ENCODE measurements at places on chromosomes 1 and 21.

DNA sequence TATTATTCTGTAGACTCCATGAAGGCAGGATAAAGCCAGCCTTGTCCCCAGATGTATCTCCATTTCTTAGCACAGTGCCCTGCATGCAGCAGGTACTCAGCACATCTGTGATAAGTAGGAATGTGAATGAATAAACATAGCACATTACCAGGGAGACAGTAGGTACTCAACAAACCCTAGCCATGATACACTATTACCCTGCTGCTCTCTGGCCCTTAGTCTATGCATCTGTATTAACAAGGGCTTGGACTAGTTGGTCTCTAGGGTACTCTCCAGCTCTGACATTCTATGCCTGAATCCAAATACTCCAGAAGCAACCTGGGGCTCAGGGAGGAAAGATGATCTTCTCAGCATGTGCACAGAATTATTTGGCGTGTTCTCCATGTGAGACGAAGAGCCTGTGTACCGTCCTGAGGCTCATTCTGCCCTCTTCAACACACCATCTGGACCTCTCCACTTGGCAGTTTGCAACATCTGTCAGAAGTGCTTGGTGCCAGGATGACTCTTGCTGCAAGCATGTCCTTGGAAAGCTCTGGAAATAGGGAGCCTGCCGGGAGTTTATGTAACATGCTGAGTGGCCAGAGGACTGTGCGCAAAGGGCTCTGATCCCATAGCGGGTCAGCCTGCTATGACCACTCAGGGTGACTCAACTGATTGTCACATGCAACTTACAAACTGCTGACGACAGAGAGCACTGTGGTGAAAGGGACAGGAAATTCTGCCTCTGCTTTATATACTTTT is 228.2 kb upstream of the USP24 start:
- DNase-seq: no peak

DNA sequence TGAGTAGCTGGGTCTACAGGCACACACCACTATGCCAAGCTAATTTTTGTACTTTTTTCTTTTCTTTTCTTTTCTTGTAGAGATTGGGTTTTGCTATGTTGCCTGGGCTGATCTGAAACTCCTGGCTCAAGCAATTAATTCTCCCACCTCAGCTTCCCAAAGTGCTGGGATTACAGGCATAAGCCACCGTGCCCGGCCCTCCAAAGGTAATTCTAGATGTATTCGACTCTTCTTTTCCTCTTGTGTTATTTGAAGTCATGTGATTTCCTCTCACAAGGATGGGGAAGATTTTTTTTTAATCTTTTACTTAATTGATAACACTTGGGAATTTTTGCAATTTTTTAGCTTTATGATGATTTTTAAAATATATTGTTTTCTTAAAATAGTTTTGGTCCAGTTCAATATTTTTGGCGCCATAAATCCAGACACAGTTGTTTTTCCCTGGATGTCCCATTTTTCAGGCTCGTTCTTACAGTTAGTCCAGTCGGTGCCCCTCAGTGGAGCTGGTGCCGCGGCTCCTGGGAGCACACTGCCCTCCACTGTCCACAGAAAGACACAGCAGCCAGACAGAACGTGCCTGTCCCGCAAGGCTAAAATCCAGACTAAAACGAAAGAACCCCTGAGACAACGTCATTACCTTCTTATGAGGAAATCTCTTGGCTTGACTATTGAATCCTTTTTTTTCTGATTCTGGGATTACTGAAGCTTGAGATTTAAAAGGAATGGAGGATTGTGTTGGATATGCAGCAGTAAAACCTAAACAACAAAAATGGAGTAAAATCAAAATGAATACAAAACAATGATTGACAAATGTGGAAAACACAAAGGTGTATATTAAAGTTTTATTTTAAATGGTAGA is 22.4 kb downstream of the STPG1 start:
- no peak for DNase-seq

DNA sequence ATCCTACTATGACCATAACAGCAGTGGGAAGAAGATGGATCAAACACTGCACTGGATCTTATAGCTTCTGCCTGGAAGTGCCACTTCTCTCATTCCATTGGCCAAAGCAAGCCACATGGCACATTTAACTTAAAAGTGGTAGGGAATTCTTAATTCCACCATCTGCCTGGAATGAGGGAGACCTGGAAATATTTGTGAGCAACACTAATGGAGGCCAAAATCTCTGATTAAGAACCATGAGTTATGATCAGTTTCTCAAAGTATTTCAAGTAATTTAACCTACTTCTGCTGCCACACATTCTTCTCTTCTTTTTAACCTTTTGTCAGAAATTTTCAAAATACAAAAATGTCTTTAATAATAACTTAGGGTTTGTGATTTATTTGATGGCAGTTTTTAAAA is 154.0 kb upstream of the C1orf87 start:
- no peak for DNase-seq

DNA sequence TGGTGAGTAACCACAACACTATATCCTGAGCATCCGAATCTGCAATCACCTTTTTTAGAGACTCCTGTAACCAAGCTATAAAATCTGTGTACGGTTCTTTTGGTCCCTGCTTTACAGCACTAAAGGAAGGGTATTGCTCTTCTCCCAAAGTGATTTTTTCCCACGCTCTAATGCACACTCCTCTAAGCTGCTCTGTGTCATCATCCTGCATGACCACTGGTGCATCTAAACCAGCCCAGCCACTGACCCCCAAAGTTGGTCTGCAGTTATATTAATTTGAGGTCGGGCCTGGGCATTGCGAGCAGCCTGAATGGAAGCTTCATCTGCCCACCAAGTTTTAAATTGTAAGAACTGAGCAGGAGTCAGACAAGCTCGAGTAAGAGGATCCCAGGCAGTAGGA is 480.0 kb downstream of the PTPRU start:
- DNase-seq: no peak

DNA sequence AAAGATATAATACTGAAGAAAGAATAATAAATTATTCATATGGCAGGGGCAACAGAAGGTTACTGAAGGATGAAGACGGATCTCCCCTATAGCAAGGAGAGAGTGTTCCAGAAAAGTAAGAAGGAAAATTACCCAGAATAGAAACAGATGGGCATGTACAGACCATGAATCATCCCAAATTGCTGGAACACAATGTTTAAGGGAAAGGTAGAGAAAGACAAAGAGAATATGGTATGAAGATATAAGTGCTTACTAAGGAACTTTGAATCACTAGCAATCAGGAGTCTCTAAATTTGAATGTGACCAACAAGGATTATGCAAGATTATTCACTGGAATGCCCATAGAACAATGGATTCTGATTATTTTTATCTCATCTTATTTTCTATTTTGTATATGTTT is 375.4 kb downstream of the COL11A1 start:
- DNase-seq: no peak

GRCh38 chr1:29599071-29599470 is 362.7 kb downstream of the PTPRU start:
- no peak for DNase-seq

- no peak for DNase-seq
These were observed 27.4 kb downstream of the KCNA3 start for GRCh38 chr1:110647254-110647891.

GRCh38 chr21:38165466-38166172 is 91.2 kb upstream of the KCNJ15 start:
- DNase-seq: no peak

GRCh38 chr1:113536182-113536780 is 146.0 kb downstream of the MAGI3 start:
- no peak for DNase-seq

DNA sequence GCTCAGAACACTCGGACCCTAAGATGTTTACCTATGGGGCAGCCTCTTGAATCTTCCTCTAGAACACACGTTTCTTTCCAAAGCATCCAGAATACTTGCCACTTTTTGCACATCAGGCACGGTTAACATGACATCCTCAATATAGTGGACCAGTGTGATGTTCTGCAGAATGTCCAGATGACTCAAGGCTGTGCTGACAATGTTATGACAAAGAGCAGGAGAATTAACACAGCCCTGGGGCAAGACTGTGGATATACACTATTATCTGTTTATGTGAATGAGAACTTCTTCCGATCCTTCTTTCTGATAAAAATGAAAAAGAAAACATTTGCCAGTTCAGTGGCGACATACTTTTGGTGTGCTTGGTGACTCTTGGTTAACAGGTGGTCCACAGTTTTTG is 154.3 kb downstream of the PDE4B start:
- no peak for DNase-seq

- no peak for DNase-seq
These were observed 1.3 kb downstream of the NPHP4 start for GRCh38 chr1:5990913-5991312.

- DNase-seq: no peak
These were observed 1.8 kb downstream of the PIK3R3 start for GRCh38 chr1:46130606-46131005.

DNA sequence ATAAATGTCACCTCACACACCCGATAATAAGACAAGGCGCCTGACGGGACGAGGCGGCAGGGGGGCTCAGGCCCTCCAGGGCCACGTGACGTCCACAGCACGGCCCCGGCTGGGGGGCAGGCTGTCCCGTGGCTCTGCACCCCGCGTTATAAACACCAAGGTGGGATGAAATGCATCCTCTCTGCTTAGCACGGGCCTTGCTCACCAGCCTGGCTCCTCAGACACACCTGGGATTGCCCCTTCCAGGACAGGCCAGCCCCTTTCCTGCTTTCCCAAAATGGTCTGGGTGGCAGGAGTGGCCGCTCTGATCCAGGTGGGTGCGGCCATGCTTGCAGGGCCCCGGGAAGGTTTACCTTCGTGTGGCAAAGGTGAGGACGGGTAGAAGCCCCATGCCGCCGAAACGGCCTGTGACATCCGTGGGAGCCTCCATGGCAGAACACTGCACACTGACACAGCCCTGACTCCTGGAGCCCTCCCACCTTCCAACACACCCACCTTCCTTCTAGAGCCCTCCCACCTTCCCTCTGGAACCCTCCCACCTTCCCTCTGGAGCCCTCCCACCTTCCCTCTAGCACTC is 35.9 kb downstream of the SLC19A1 start:
- no peak for DNase-seq

Data from GM19239 (cell line).